ENCODE measurements at places on chromosomes 11 and 22.

GRCh38 chr11:114076921-114077331 lies 17.4 kb downstream of the ZBTB16 start:
- no peak for DNase-seq

- DNase-seq = no peak
Measured at GRCh38 chr22:35651085-35651484, 2.8 kb downstream of the APOL6 start.

- no peak for DNase-seq
Measured at GRCh38 chr22:37633089-37633624, 6.3 kb upstream of the SH3BP1 start.

DNA sequence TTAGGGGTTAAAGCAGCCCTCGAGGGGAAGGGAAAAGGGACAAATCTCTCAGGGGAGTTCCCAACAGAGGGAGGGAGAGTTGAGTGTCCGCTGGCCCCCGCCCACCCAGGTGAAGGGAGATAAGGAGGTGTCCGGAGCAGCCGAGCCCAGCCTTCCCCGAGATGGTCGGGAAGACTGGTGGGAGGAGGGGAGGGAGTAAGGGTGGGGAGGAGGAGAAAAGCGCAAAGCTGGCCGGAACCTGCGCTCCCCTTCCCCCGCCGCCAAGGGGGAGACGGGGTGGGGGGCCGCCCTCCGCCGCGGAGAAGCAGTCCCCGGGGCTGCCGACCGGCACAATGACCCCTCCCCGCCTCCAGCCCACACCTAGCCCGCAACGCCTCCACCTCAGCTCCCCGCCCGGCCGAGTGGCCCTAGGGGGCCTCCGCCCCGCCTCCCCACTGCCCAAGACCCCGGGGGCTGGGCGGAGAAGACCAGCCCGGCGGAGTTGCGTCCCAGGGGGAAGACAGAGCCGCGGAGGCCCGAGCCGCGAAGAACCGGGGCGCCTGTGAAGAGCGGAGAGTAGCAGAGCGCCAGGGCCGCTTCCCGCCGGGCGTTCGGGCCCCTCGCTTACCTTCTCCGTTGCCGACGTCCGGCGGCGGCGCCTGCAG lies 479 bp downstream of the RSF1 start:
- DNase-seq = peak; percentile 31

DNA sequence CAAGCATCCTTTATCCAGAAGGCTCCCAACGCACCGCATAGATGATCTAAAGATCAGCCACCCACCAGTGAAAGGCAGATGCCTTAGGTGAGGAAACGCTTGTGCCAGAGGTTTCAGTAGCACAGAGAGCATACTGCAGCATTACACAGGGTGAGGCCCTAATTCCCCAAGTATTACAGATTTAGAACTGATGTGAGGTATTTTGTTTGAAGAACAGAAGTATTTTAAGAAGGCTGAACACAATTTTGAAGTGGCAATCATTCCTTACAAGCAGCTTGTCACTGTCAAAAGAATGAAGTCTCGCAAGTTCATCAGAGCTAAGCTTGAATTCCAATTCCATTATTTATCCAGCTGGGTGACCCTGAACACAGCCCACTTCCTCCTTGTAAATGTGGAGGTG lies 70.0 kb upstream of the FAT3 start:
- no peak for DNase-seq

DNA sequence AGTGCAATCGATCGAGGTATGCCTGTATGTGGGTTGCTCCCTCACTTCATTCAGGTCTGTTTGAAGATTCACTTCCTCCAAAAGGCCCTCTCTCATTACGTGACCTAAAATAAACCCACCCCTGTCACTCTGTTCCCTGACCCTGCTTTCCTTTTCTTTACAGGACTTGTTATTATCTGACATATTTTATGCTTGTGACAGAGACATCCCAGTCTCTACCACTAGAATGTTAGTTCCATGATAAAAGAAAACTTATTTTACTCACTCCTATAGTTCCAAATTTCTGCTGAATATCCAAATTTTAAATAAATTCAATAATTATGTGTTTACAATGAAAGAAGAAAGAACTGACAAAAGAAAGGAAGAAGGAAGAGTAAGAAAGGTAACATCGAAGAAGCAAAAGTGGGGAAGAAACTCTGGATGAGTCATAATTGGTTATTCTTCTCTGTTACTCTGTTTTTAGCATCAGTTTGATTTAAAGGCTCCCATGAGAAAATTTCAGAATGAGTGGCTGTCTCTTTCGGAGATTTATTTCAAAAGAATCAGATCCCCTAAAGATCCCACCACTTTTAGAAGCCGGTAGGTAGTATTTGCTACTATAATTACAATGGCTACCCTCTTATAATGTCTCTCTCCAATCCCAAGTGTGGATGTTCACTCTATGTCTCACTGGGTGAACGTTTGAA lies 33.5 kb downstream of the ENTHD1 start:
- DNase-seq = no peak

DNA sequence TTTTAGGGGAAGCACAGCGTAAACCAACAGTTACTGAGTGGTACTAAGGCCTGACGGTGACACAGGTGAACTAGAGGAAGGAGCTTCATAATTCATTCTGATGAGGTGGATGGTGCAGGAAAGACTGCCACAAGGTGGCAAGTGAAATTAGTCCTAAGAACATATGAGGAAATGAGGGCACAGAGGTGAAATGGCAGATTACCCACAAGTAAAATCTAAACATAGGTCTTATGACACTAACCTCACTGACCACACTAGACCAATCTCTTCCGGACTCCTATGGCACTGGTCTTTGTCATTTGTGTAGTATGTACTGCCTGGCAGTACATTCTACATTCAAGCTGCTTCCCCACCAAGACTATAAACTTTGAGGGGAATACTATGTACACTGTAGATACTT lies 20.2 kb downstream of the GAB2 start:
- no peak for DNase-seq

DNA sequence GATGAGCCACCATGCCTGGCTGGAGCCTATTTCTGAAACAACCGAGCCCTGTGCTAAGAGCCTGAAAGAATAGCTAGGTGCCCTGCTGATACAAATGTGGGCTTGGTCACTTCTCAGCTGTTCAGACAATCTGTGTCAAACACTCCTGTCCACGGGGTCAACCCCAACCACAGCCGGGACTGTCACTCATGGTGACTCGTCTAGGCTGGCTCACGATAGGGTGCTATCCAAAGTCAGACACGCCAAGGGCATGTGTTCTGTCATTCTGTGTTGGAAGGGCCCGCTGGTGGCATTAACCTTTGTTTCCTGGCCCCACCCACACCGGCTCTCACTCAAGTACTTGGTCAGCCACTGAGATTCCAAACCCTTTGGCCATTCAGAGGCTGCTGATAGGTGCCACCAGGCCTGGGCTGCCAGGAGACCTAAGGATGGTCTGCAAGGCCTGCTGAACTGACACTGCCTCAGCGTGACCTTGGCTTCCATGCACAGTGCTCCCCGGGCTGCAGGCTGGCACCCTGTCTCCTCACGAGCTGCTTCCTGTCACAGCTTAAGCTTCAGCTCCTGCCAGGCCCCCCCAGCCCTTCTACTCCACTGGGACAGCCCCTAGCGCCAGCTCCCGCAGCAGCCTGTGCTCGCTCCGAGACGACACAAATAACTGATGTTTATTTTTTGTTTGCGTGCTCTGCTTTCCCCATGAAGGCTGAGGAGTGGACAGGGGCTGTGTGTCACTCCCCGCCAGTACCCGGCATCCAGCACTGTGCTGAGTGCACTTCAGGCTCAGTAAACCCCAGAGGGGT lies 14.2 kb upstream of the CDC42BPG start:
- peak; percentile 62 for DNase-seq
